ENCODE measurements at places on chromosomes 1 and 21.

GRCh38 chr21:46065215-46065913, 32.5 kb upstream of the COL6A2 start:
- DNase-seq, result no peak

- no peak for DNase-seq
These were observed 3.6 kb upstream of the RERE start for GRCh38 chr1:8821084-8821483.

GRCh38 chr1:41387667-41388091, 26.4 kb downstream of the FOXO6 start:
- peak; percentile 22 for DNase-seq

GRCh38 chr1:30976143-30976542, 67.6 kb upstream of the SDC3 start:
- peak; percentile 37 for DNase-seq

GRCh38 chr1:236124965-236125364, 17.4 kb upstream of the GPR137B start:
- DNase-seq, result no peak

DNA sequence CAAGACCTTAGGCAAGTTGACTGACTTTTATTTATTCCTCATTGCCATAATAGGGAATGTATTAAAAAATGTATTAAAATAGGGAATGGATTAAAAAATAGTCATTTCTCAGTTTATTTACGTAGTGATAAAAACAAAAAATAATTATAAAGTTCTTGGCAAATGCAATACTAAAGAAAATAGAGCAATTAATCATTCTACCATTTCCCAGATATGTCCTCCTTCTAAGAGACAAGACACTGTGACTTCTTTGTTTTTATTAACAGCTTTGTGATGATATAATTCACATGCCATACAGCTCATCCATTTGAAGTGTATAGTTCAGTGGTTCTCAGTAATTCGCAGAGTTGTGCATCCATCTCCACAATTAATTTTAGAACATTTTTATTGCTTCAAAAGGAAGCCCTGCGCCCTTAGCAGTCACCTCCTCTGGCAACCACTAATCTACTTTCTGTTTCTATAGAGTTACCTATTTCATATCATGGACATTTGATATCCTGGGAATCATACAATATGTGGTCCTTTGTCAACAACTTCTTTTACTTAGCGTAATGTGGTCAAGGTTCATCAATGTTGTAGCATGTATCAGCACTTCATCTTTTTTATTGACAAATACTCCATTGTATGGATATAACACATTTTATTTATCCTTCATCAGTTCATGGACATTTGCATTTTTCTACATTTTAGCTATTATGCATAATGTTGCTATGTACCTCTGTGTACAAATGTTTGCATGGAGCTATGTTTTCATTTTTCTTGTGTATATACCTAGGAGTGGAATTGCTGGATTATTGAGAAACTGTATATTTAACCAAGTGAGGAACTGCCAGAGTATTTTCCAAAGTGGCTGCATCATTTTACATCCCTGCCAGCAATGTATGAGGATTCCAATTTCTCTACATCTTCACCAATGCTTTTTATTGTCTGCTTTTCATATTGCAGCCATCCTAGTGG, 5.6 kb downstream of the TBX19 start:
- DNase-seq, result no peak

- DNase-seq, result no peak
These were observed 45.3 kb downstream of the SIM2 start for GRCh38 chr21:36744190-36744559.

DNA sequence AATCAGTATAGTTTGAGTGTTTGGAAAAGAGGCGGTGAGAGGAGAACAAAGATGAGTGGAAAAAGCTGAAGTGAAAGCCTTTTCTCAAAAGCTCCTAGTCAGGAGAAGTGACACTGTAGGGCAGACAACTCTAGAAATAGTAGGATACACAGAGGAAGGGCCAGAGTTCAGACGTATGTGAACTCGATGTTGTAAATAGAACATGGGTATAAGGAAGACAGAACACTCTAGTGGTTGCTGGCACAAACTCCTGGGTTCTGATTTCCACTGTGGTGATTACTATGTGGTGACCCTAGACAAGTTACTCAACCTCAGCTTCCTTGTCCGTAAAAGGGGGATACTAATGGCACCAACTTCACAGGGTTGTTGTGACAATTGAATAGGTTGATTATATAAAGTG, 30.2 kb upstream of the MGST3 start:
- no peak for DNase-seq

DNA sequence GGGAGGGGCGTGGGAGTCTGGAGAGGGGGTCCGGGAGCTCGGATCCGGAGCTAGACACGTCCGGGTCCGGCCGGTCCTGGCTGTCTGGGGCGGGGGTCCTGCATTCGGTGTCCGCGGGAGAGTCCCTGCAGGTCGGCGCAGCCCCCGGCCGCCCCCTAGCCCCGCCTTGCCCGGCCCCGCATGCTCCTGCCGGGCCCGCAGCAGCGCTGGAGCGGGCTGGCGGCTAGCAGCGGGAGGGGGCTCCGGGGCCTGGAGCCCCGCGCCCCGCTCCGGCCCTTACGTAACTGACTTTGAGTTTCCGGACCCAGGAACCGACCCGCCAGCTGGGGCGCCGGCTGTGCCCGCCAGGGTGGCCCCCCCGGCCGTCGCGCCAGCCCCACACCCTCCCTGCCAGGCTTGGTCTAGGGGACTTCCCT, 26.9 kb upstream of the EPB41 start:
- no peak for DNase-seq

- no peak for DNase-seq
These were observed 476.6 kb downstream of the SETD4 start for GRCh38 chr21:35583566-35584216.

DNA sequence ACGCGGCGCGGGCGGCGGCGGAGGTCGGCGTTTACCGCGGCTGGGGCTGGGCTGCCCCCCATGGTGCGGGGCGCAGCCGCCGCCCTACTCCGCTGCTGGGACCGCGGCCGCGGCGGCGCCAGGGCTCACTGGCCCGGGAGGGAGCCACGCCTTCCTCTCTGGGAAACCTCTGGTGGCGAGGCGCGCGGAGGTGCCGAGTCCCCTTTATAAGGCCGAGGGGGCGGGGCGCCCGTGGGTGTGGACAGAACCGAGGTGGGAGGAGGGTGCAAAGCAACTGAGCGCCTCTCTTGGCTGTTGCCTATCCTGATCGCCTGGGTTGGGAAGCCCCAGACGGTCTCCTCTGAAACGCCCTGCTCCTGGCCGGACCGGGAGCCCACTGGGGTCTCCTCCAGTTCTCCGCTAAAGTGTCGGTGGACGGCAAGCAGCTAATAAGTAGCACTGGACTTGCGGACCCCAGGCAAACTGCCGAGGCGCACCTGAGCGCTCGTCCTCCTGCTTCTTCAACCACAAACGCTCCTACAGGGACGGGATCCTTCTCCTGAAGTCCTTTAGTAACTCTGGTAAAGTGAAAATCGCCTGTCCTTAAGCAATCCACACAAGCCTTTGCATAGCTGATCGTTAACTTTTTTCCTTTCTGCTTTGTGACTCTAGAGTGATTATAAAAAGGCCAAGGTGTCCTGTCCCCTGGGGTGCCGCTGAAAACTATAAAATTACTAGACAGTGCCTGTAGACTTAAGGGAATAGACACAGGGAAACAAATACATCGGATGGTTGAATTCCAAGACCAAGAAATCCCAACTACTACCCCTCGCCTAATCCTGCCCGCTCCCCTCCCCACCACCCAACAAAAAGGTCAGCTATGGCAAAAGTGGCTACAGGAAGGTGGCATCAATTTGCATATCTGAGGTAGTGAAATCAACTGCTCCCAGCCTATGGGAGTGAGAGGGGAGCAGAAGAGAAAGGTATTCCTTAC, at the start of gene PTGER3:
Gene PTGER3, minus strand, starts transcription at position 182 of the 973 bp plus-strand sequence. CDS start 239 bp downstream, outside the sequence.
- no peak for DNase-seq

DNA sequence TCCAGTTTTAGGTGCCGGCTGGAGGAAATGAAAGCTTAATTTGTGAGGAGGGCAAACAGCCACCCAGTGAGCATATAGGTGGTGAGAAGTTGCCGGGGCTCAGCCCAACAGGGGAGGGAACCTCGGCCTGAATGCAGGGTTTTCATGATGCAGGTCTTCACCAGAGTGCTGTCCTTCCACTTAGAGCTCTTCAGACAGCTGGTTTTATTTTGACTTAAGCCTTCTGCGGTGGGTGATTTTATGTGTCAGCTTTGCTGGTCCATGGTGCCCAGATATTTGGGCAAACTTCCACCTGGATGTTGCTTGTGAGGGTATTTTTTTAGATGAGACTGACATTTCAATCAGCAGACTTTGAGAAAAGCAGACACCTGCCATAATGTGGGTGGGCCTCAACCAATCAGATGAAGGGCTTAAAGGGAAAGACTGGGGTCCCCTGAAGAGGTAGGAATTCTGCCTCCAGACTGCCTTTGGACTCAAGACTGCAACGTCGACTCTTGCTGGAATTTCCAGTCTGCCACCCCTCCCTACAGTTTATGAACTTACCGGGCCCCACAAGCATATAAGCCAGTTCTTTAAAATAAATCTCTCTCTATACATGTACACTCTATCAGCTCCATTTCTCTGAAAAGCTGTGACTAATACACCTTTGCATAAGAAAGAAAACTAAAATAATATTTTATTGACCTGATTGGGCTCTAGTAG, 72.8 kb downstream of the RHOU start:
- no peak for DNase-seq
